ENCODE measurements at places on chromosomes 4 and X.

- no peak for DNase-seq
These were observed 3.3 kb upstream of the HPGDS start for GRCh38 chr4:94345969-94346368.

DNA sequence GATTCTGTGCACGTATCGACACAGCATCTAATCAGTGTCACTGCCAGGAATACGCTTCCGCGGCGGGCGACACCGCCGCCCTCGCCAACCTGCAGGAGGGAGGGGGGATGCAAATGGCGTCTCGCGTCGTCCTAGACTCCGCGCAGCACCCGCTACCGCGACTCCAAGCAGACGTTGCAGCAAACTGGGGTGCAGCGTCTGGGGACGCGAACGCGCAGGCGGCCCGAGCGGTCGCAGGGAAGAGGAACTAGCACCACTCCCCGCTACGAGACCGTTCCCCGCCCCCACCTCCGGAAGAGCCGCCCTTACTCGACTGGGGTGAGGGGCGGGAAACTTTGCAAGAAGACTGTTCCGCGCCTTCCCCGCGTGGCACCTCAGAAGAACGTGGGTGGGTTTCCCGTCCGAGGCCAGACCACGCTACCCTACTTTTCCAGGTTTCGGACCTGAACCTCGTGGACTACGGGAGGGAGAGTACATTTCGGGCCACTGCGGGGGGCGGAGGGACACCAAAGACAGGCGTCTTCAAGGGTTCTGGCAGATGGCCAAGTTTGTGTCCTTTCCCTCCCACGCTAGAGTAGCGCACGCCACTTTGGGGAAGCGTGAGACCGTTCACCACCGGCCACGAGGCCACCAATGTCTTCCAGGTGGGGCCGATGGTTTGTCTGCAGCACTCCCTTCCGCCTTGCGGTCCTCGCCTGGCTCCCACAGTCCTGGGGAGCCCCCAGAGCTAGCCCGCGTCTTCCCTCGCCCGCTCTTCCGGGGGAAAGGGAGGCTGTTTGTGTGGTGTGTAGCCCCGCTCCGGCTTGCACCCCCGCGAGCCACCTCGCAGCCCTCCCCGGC, 78.0 kb upstream of the BCOR start:
- DNase-seq = peak; percentile 70

DNA sequence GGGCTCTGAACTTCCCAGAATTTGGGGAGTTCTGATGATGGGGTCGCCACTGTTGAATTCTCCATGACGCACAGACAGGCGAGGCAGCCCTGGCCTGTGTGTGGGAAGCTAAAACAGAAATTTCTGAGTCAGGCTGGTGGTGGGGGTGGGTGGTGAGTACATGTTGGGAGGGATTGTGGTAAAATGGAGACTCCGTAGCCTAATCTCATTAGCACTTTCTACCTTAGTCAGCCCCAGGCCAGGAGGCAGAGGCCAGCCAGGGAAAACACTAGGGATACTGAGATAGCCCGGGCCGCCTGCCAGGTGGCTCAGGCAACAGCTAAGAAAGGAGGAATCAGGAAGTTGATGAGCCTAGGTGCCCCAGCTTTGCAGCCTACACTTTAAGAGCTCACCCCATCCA, 39.3 kb upstream of the NHSL2 start:
- DNase-seq = no peak

GRCh38 chrX:102976286-102976685, 39.2 kb downstream of the RAB40AL start:
- DNase-seq = no peak

GRCh38 chrX:124098089-124098488, 136.6 kb downstream of the STAG2 start:
- DNase-seq = no peak

- DNase-seq = no peak
These were observed 374.2 kb upstream of the F9 start for GRCh38 chrX:139156356-139156755.

DNA sequence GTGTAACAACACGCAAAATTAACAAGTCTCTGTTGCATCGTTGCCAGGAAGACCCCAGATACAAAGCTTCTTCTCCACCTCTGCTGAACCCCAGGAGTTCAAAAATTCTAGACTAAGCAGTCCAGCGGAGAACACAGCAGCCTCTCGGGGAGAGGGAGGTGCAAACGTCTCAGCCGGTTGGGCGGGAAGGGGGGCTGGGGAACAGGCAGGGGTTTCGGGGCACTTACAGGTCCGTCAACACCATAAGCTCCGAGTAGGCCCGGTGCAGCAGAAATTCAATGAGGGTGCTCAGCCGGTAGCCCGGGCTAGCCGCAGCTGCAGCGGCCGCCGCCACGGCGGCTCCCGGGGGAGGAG, 394 bp downstream of the MED14 start:
- DNase-seq = no peak

DNA sequence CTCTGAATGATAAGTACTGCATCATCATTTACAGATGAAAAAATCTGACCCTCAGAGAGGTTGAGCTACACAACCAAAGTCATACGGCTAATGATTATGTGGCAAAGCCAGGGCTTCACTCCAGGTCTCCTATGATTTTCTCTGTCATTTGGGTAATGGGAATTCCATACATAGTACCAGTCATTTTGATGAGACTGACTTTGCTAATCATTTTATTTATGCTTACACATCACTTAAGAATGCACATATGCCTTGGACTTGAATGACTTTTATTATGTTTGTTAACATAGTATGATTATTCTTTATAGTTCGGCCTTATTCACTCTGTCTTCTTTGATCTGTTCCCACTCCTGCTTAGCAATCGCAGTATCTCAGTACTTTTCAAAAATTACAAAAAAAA, 255.1 kb upstream of the GPRIN3 start:
- DNase-seq = no peak

DNA sequence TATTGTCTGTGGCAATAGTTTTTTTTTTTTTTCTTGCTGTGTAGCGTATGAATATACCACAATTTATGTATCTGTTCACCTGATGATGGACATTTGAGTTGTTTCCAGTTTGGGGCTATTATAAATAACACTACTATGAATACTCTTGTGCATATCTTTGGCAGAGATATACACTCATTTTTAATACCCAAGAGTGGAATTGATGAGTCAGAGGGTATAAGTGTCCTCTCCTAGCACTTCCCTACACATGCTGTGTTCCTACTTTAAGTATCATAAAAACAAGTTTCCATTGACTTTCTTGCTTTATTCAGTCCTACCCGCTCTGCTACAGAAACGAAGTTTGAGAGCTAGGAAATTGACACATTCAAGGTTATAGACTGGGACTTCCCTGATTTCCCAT, 39.8 kb downstream of the XIAP start:
- DNase-seq = no peak

GRCh38 chr4:41656572-41657520, 91.7 kb downstream of the PHOX2B start:
- no peak for DNase-seq

GRCh38 chrX:17544821-17545220, 169.8 kb downstream of the NHS start:
- DNase-seq = no peak

DNA sequence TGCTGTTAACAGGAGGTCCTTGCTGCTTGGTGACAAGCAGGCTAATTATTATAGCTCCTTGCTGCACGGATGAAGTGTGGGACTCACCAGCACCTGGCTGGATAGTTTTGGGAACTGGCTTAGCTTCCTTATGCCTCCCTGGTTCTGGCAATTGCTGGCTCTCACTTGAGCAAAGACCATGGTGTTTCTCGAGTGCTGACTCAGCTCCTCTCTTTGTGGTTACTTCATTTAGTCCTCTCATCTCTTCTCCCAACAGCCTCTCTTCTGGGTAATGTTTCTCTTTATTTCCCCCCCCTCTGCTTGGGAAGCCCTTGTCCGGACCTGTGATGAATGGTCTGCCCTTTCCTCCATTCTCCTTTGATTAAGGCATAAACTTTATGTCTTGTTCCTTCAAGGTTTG, 100.4 kb downstream of the CBLL2 start:
- DNase-seq = no peak

GRCh38 chrX:112669824-112670223, 9.9 kb downstream of the LHFPL1 start:
- DNase-seq = no peak

DNA sequence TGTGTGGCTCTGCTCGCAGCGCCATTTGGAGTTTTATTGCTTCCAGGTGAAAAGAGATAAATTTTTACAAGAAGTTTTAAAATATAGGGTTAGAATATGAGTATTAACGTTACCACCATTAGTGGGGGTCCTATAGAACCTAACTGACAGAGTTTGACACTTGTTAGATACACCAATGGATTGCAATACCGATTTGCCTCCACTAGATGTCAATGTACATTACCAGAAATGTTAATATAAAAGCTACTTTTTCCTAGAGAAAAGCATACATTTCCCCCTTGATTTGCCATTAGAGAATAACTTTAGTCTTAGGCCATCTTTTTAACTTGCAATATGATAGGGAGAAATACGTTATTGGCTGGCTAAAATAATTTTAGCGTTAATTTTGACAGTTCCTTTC, 108.4 kb downstream of the LINC00632 start:
- DNase-seq = no peak

DNA sequence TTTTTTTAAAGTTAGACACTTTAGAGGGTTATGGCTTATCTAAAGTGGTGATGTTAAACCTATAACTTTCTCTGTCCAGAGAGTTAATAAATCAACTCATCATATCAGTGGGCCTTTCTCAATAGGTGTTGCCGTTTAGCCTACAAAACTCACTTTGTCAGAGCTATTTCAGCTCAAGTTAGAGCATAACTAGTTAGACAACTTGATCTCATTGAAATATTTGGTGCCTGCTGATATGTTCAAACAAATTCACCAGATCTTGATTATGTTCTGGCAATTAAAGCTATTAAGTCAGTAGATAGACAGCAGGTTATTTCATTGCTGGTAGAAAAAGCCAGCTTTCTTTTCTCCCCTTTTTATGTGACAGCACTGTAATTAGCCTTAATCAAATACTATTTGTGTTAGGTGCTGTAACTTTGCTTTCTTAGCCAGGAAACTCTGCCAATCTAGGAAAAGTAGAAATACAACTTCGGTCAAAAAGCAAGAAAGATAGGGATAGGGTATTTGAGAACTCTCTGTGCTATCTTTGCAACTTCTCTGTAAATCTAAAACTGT, 191.8 kb downstream of the MAML3 start:
- no peak for DNase-seq

- no peak for DNase-seq
These were observed 54.6 kb downstream of the USP26 start for GRCh38 chrX:133042260-133042659.

DNA sequence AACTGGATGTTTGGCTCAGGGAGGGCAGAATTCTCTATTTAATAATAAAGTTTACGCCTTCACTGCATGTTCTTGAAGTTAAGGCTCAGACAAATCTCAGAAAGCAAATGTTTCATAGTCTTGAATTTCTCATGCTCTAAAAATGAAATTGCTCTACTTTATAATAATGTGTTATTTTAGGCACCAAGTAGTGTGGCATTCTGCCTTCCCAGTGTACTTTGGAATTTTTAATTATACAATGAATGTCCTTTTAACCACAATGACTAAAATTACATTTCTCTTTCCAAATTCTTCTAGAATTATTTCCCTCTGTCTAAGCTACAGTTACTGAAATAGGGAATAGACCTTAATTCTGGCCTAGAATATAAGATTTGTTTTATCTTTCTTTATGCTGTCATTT, 97.9 kb upstream of the PDE5A start:
- no peak for DNase-seq

- no peak for DNase-seq
These were observed 24.2 kb upstream of the SLC2A9 start for GRCh38 chr4:10045481-10045880.

DNA sequence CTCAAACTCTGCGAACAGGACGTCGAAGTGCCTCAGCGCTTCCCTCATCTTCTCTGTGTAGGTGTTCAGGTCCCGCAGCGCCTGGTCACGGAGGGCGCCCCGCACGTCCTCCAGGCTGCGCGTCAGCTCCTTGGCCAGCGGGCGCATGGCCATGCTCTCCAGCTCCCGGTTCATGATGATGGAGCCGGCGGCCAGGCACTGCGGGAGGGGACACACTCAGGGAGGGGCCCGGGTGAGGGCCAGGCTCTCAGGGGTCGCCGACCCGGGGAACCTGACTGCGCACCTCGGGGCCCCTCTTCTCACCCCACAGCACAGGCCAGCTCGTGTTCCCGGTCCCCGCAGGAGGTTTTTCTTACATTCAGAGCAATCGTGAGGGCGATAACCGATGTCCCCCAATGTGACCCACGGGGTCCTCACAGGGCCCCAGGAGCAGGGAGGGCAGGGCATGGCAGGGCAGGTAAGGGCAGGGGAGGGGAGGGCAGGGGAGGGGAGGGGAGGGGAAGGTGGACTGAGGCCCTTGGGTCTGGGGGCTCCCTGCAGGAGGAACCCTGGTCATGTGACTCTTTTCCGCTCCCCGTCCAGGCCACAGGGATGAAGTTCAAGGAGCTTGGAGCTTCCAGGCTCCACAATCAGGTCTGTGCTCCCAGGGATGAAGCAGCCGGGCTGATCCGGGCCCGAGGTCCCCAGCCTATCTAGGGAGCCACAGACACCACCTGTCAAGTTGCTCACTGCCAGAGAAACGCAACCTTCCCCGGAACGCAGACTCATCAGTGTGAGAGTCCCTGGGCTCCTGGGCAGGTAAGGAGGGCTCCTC, 77.8 kb upstream of the MXD4 start:
- peak; percentile 17 for DNase-seq

DNA sequence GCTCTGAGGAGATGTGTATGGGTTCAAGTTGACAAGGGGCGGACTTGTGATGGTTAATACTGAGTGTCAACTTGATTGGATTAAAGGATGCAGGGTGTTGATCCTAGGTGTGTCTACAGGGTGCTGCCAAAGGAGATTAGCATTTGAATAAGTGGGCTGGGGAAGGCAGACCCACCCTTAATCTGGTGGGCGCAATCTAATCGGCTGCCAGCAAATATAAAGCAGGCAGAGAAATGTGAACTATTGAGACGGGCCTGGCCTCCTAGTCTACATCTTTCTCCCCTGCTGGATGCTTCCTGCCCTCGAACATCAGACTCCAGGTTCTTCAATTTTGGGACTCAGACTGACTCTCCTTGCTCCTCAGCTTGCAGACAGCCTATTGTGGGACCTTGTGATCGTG, 26.7 kb upstream of the SMIM10L2A start:
- no peak for DNase-seq

DNA sequence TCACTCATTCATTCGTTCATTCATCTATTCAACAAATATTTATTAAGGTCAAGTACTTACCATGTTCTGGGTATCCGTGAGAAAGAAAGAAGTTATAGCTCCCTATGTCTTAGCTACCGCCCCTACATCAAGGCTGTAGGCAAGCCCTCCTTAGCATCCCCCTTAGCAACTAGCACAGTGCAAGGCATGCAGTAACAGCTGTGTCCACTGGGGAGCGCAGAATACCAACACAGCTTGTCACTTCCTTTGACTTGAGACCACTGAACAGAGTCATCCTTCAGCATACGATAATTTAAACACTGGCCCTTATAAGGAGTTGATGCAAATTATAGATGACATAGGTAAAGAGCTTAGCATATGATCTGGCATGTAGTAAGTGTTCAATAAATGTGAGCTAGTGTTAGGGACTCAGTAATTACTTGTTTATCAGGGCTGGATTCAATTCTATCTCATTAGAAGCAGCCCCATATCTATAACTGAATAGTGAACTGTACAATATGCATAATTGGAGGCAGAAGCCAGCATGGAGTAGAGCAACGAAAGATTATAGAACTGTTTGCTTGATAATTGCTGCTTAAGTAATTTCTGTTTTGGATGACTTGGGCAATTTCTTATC, 8.7 kb downstream of the KIAA1210 start:
- DNase-seq = peak; percentile 55

- DNase-seq = no peak
These were observed 100.5 kb upstream of the TBC1D9 start for GRCh38 chr4:140856621-140857062.

- DNase-seq = no peak
These were observed 24.4 kb downstream of the RELL1 start for GRCh38 chr4:37661772-37662171.

- no peak for DNase-seq
These were observed 32.9 kb downstream of the EREG start for GRCh38 chr4:74397748-74398426.
